ENCODE measurements at places on chromosomes 16 and 17.

DNA sequence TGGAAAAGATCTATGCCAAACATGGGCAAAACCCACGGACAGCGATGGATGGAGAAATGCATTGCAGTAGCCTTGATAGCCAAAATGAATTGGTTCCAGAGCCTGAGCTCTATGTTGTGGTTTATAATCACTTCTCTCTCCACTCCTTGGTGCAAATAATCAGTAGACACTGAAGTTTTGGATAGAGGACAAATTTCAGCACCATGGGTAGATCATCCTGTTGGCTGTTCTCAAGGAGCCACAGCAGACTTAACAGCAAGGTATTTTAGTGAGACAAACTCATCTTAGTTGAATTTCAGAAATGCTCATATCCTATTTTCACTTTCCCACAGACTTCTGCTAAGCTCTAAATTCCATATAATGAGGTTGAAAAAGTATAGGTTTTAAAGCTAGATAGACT is 88.3 kb upstream of the CCL1 start:
- no peak for DNase-seq

DNA sequence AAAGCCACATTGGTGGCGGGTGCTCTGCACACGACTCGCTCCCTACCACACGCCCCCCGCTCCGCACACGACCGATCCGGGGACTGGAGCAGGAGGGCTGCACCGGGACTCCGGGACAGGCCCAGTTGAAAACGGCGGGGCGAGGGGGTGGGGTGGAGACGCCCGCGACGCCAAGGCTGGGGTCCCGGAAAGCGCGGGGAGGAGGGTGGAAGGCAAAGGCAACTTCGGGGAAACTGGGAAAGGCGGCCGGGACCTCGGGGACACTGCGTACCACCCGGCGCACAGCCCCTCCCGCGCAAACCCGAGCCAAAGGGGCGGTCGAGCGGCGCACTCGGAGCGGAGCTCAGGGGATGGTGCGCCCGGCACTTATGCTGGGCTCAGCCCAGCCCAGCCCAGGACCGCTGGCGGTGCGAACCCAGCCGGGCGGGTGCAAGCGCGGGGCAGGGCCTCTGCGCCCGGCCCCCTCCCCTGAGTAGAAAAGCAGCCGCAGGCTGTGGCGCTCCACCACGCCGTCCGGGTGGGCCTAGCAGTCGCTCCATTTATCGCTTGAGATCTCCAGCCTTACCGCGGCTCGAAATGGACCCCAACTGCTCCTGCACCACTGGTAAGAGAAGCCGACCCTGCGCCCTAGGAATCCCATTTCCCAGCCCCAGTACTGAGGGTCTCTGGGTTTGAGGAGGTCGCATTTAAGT is at the start of gene MT1M:
Gene MT1M (plus strand): TSS at position 504 of the 692 bp plus-strand sequence. CDS start 73 bp downstream, at position 577.
- DNase-seq, result no peak

DNA sequence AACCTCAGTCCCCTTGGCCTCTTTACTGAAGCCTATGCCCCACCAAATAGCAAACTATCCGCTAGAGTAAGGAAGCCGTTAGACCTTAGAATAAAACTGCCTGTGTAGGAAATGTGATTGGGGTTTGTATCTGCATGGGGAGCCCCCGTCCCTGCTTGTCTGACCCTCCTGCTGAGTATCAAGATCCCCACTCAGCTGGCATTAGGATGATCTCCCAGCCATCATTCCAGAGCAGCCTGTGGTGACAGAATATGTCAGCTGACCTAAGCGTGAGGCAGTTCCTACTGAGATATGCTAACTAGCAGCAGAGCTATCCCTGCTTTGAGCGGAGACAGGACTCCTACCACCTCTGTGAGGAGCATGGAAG is 645 bp upstream of the GFOD2 start:
- DNase-seq, result peak; percentile 66

- DNase-seq, result no peak
Measured at GRCh38 chr16:50299508-50300105, 33.3 kb downstream of the ADCY7 start.

DNA sequence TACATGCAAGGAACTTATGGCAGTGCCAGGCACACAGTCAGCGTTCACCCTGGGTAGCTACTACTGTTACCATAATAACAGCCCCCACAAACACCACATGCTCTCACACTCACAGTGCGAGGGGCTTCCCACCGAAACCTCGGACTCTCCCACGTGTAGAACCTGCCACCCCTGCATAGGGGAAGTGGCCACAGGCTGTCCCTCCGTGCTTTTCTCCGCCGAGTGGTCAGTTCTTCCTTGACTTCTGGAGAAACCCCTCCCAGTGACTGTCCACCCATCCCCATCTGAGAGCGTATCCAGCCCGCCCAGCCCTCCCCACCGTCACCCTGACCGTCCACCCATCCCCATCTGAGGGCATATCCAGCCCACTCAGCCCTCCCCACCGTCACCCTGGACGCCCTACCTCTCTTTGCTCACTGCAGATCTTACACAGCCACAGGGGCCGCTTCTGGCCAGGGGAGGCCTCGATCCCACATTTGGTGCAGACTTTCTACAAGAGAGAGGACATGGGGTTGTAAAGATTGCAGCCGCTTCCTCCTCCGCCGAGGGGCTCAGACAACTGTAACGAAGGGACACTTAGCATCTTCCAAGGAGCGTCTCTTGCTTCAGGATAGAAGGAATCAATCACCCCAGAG is 71.1 kb downstream of the RPH3AL start:
- DNase-seq, result no peak

DNA sequence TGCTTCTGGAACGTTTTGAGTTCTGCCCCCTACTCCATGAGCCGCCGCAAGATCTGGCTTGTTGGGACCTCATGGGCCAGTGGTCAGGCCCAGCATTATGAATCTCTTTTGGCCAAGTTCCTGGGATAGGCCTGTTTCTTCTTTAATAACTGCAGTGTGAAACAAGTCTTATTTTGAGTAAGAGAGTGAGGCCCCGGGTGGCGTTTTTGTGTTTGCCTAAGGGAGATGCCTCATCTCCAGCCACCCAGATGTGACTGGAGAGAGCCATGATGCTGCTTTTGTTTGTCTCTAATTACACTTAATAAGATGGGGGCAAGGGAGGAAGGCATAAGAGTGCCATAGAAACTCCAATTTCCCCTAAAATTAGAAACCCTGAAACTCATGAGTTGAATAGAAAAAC is 39.8 kb downstream of the KSR1 start:
- DNase-seq, result no peak

DNA sequence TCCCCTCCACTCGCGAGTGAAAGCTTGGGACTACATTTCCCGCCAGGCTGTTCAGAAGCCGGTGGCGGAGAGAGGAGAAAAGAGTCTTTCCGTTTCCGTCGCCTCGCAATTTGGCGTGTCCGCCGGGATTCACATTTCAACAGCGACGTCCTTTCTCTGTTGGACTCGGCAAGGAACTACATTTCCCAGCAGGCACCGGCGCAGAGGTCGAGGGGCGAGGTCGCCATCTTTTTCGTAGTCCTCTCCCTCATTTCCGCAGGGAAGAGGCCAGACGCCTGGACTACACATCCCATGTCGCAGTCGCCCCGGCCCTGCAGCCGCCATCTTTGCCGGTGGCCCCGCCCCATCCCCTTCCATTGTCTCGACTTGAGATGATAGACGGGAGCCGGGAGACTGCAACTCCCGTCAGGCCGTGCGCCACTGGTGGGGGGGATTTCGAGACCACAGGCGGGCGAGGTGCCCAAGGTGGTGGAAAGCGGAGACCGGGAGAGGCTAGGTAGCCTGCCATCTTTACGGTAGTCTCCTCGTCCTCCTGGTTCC is 882 bp upstream of the FBXL19 start:
- peak; percentile 99 for DNase-seq

GRCh38 chr17:72901657-72902056 is 190.8 kb downstream of the SLC39A11 start:
- no peak for DNase-seq

GRCh38 chr17:45155483-45155882 is 6.2 kb upstream of the HEXIM2 start:
- no peak for DNase-seq

- DNase-seq, result no peak
Measured at GRCh38 chr17:48619826-48620449, 4.8 kb upstream of the HOXB8 start.

DNA sequence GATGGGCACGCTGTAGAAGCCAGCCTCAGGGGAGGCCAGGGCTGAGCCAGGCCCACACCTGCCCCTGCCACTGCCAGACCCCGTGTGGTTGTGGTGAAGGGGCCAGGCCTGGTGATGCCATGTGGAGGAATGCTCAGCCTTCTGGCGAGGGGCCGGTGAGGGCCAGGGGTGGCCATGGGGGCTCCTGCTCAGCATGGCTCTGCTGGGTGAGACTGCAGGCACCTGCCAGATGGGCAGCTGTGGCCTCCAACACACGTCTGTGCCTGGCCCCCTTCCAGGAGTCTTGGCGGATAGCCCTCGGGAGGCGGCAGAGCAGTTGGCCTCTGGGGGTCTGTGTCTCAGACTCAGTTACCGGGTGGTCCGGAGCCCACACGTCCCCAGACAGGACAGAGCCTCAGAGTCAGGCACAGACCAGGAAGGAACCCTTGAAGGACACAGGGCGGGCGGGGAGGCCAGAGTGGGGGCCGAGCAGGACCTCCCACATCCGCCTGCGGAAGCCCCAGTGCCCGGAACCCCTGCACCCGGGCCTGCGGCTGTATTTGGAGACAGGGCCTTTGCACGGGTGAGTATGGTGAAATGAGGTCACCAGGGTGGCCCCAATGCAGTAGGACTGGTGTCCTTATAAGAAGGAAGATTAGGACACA is 22.5 kb upstream of the CHMP6 start:
- no peak for DNase-seq

DNA sequence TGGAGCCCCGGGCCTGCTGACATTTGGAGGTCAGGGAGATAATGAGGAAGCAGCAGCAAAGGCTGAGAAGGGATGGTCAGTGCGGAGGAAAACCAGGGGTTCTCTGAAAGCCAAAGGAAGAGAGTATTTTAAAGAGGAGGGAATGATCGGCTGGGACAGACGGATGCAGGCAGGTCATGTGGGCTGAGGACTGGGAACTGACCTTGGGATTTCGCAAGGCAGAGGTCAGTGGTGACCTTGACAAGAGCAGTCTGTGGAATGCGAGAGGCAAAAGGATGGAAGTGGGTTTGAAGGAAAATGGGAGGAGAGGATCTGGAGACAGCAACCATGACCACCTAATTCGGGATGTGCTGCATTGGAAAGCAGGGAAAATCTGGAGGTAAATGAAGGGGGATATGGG is 10.2 kb downstream of the EFTUD2 start:
- DNase-seq, result no peak

GRCh38 chr16:52912565-52913173 is 140.0 kb downstream of the CHD9NB start:
- no peak for DNase-seq

- peak; percentile 43 for DNase-seq
Measured at GRCh38 chr16:27690608-27691007, 140.7 kb downstream of the KATNIP start.

DNA sequence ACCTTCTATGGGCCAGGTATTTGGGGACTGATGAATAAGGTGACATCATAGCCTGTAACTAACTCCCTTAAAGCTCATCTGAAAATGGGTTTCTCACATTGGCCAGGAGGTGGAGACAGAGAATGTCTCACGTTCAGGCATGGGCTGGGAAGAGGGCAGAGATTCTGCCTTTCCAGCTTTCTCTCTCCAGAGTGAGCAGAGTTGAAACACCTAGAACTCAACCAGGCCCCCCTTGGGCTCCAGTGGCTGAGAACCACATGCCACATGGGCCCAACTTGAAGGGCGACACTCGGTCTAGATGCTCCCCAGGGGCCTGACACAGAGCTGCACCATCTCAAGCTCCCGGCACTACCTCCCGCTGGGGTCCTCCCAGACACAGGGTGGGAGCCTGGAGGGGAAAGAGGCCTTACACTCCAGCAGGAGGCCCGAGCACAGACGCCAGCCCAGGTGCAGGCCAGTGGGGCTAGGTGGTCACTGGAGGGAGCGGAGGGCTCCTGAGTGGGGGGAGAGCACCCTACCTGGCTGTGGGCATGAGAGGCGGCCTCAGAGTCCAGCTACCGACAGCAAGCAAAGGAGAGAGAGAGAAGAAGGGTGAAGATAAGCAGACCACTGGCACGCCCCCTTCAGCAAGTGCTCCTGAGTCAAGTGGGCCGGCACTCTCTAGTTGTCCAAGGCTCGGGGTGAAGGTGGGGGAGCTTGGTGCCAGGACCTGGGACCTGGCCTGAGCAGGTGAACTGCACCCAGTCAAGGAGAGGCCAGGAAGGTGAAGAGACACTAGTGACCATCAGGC is 55.9 kb downstream of the MYO18A start:
- peak; percentile 71 for DNase-seq

GRCh38 chr17:62109378-62109902 is 44.4 kb upstream of the MED13 start:
- peak; percentile 45 for DNase-seq

DNA sequence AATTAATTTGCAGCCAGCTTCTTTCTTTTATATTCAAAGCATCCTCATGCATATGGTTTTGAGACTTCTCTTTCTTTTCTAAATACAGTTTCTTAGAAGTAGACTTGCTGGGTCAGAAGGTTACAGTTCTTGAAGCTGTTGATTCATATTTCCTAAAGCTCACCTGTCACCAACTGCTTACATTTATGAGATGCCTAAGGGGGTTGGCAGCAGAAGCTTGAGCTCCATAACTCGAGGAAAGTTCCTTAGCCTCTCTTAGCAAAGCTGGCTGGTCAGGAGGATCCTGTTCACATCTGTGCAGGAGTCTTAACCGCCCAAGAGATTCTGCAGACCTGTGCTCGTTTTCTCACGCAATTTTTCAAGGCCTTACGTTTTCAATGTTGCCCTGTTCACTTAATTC is 218.8 kb downstream of the SNX29 start:
- no peak for DNase-seq

DNA sequence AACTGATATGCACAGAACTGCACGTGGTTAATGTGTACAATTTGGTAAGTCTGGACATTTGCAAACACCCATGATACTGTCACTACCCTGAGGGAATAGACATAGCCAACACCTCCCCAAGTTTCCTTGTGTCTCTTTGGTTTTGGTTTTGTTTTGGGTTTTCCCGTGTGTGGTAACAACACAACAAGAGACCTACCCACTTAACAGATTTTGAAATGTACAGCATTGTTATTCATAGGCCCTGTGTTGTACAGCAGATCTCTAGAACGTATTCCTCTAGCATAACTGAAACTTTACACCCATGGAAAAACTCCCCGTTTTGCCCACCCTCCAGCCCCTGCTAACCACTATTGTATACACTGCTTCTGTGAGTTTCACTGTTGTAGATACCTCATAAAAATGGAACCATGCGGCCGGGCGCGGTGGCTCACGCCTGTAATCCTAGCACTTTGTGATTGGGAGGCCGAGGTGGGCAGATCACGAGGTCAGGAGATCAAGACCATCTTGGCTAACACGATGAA is 76.3 kb upstream of the TBC1D3K start:
- DNase-seq, result no peak

- DNase-seq, result no peak
Measured at GRCh38 chr17:74864297-74864865, 4.7 kb upstream of the GRIN2C start.

Measured in hematopoietic multipotent progenitor cell treated with erythropoietin and hydrocortisone succinate and interleukin-3 and kit ligand, for 15 days (in vitro differentiated cells).